ENCODE measurements at places on chromosomes 11 and 22. TPM values are rescaled to one million over a fixed set of nuclear protein-coding genes. Genes with fewer than 3 reads are reported as not detected.

ZNF202 gene
- total RNA-seq = 1.9 TPM

MRGPRX3 gene
- not detected for total RNA-seq

MOB2 gene
- 27.9 TPM for total RNA-seq

OR5AR1 gene
- not detected for total RNA-seq

LARGE2 gene
- 0.51 TPM for total RNA-seq

FUT4 gene
- 3.4 TPM for total RNA-seq

RFPL2 gene
- not detected for total RNA-seq

PTGDR2 gene
- not detected for total RNA-seq

GDPD4 gene
- not detected for total RNA-seq

TEX12 gene
- not detected for total RNA-seq

CWC15 gene
- total RNA-seq = 45.3 TPM

- DNase-seq = peak; percentile 83
These were observed 918 bp upstream of the CAPN5 start for GRCh38 chr11:77065878-77066228.

- DNase-seq = no peak
These were observed 15.7 kb downstream of the P2RX3 start for GRCh38 chr11:57353852-57354251.

DNA sequence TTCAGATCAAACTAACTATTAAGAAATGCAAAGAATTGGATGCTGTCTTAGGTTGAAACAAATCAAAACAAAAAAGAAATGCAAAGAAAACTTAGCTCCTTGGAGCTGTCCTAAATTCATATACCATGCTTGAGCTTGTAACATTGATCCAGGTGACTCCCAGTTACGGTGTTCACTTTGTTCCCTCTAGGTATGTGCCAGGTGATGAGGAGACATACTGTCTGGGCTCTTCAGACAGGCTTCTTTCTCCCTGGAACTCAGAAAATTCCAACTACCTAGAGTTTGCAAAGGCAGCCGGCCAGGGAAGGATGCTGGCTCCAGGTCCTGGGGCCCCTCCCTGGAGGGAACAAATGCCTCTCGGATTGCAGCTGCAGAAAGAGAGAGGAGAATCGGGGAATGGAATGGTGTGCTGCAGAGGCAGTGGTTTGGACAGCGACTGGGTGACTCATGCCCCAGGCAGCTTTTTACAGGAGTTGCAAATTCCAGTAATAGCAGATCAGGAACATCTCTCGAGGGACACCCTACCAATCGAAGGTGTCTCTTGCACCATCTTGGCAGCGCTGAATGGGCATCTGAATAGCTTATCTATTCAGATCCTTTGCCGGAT is 12.3 kb upstream of the ASPHD2 start:
- no peak for DNase-seq

DNA sequence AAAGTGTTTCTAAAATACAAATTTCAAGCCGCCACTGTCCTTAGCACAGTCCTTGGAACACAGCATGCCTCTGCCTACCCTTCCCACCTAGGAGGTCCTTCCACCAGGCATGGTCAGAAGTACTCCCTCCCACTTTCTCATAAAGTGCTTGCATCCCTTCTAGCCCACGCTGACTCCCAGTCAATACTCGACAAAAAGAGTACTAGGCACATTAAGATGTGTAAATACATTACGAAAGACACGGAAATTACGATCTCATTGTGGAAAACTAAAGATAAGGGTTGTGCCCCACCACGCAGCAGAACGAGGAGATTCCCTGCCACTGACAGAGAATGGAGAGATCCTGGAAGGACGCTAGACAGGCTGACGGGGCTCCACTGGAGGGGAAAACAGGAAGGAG is 13.5 kb downstream of the CHKA start:
- DNase-seq = no peak

DNA sequence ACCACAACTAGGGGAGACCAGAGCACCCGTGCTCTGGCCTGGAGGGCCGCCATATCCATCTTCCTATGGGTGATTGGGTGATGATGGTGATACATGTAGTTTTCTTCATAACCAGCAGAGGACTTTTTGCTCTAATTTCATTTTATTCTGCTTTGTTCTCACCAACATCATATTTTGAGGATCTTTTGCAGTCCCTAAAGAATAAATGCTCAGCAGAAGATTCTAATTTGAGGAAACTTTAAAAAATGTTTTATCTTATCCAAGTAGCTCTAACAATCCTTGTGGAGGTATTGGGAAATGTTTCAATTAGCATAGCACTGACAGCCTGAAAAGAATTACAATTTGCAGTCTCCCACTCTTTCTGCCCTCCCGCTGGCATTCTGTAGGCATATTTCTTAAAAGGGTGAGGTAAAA is 544.0 kb downstream of the NTM start:
- DNase-seq = no peak

DNA sequence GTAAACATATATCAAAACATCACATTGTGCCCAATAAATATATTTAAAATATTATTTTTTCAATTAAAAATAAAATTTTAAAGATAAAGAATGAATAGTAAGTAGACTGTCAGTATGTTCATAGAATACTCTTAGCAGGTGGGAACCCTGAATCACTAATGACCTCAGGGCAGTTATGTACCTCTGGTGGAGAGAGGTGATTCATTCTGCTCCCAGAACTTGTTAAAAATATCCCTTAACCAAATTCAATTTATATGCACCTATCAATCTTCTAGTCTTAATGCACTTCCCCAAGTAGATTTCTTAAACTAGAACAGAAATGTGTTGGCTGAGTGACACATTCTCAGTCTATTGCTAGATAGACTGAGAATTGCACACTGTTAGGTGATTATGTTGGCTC is 183.9 kb upstream of the SYN3 start:
- no peak for DNase-seq

- DNase-seq = no peak
These were observed 804 bp downstream of the APIP start for GRCh38 chr11:34915136-34916014.

DNA sequence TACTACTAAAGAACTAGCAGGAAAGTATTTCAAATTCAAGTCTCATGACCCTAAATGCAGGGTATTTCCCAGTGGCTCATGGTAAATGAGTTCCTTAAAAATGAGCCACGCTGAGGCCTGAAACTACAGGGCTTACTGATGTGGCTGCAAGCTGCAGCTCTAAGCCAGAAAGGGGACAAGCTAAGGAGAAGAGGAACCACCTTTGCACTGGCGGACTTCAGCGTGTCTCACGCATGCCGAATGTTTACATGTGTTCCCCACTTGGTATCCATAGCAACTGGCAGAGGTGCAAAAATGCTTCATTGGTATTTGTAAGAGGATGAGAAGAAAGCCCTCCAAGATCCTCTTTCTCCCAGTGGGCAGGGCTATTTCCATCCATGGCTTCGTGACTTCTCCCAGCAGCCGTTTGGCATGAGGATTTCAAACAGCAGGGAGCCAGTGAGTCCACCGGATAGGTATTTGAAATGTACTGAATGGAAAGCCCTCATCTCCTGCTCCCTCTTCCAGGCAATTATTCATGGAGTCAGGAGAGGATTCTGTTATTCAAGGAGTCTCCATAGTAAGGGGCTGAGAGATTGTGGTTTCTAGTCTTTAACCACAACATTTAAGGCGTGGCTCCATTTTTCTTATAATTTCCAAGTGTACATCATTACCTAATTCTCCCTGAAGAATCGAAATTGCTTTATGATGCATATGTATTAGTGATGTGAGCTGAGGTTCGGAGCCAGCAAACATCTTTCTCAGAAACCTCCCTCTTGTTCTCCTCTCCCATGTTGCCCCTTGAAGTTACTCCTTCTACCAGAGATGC is 55.3 kb upstream of the CD44 start:
- peak; percentile 76 for DNase-seq

DNA sequence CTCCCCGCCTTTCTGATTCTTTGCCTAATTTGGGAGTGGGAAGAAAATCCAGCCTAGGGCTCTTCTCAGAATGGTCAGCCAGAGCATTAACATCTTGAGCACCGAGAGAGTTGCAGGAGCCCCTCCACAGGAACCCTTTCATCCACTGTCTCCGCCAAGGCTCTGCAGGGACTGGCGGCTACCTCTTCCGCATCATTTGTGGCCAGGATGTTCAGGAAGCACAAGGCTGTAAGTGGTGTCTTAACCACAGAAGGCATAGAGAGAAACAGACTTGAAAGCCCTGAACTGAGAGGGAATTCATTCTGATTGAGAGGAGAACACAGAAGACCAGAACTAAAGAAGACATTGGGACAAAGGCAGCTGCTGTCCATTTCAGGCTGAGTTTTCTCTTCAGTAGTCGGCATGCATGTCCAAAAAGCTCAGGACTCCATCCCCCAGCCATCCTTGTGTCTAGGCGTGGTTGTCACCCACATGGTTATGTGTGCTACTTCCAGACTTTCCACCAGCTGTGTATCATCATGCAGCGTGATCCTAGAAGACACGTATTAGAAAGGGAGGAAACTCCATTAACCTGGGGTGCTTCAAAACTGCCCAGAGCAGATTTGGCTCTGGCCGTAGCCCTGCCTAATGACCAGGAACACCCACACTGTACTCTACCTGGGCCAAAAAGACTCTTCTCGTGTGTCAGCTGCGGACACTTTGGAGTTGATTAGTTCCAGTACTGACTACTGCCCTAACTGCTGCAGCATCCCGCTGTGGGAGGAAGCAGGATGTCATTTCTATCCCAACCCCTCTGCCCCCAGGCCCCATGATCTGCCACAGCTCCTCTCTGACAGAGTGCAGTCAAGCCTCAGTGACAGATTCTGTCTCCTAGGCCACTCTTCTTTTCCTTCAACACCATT is 725.1 kb downstream of the NTM start:
- no peak for DNase-seq

GRCh38 chr22:46066691-46067090 is 83.6 kb upstream of the PPARA start:
- DNase-seq = no peak

DNA sequence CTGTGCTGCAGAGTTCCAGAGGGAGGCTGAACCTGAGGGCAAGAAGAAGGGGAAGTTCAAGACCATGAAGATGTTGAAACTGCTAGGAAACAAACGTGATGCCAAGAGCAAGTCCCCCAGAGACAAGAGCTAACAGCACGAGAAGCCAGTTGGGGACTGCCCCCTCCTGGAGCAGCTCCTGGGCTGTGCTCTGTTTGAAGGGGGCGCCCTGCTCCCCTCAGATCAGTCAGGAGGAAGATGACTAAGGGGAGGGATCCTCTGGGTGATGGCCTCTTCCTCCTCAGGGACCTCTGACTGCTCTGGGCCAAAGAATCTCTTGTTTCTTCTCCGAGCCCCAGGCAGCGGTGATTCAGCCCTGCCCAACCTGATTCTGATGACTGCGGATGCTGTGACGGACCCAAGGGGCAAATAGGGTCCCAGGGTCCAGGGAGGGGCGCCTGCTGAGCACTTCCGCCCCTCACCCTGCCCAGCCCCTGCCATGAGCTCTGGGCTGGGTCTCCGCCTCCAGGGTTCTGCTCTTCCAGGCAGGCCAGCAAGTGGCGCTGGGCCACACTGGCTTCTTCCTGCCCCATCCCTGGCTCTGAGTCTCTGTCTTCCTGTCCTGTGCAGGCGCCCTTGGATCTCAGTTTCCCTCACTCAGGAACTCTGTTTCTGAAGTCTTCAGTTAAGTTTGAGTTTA is 12.6 kb downstream of the C22orf23 start:
- DNase-seq = no peak

GRCh38 chr11:16815047-16815767 is 76.8 kb downstream of the C11orf58 start:
- peak; percentile 79 for DNase-seq

DNA sequence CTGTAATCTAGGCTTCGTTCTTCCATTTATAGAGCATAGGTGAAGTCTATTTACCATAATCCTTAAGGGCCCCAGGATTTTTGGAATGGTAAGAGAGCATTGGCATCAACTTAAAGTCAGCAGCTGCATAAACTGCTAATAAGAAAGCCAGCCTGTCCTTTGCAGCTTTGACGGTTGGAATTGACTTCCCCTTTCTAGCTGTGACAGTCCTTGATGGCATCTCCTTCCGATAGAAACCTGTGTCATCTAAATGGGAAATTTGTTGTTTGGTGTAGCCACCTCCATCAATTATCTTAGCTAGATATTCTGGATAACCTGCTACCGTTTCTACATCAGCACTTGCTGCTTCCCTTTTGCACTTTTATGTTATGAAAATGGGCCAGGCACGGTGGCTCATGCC is 58.0 kb upstream of the GLYATL1B start:
- no peak for DNase-seq

DNA sequence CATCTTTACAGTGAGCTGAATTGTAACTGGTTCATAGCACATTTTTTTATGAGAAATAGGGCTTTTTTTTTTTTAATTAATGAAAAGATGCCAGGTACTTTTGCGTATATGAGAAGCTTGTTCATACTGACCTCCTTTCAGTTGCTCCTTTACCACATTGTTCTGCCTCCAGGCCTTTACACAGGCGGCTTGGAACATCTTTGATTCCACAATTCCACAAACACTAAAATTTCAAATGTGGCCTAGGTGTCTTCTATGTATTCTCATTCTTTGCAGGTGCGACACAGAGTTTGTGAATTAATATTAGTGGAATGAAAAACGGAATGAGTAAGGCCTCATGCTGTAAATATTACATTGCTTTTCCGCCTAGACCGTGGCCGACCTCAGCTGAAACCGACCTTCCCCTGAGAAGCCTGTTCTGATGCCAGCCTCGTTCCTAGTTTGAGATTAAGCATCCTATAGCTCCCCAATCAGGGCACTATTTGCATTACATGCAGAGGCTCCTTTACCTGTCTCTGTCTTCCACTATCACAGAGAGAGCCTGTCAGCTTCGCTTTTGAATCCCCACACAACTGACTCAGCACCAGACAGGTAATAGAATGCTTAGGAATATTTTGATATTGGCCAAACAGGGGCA is 125.8 kb downstream of the LDLRAD3 start:
- DNase-seq = no peak

DNA sequence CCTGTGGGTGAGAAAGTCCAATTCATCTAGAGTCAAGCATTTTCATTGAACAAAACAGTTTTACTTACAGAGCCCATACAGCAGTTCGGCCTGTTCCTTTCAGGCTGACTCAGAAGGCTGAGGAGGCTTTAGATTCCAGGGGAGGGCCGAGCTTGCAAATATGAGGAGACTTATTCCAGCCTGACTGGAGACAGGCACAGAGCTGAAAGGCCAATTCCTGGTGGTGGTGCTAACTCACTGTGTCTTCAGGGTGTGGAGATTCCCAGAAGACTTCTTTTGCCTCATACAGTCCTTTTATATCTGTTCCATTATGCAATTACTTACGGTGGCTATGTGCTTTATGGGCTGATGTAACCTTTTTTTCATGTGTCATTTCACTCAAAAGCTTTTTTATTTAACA is at the start of gene OR51E2:
Gene OR51E2, minus strand, starts transcription at position 269 of the 400 bp plus-strand sequence. CDS start 15,142 bp downstream, outside the sequence.
- DNase-seq = no peak

GRCh38 chr11:4887591-4887990 is 5.9 kb downstream of the OR51T1 start:
- no peak for DNase-seq

GRCh38 chr11:59562292-59562691 is 51.0 kb downstream of the OR4D9 start:
- no peak for DNase-seq

GRCh38 chr11:109432105-109432504 is 10.1 kb downstream of the C11orf87 start:
- no peak for DNase-seq

DNA sequence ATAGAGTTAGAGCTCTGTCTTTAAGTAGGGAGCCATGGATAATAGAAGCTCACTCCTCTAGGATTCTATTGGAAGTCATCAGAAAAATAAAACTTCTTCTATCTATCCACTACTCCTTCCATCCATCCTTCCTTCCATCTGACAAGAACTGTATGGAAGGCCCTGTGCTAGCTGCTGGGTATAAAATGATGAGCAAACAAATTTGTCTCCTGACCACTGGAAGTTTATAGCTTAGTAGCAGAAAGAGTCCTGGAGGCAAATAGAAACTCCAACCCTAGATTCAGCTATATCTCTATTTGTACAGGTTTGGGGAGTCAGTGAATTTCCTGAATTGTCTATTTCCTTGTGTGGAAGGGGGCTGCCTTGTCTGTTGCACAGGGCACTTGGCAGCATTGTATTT is 136.6 kb downstream of the ME3 start:
- DNase-seq = no peak

Measured in right atrium auricular region (tissue), 2 donors.